ENCODE measurements at places on chromosomes 4 and X. TPM values are rescaled to one million over a fixed set of nuclear protein-coding genes. Genes with fewer than 3 reads are reported as not detected.

DNA sequence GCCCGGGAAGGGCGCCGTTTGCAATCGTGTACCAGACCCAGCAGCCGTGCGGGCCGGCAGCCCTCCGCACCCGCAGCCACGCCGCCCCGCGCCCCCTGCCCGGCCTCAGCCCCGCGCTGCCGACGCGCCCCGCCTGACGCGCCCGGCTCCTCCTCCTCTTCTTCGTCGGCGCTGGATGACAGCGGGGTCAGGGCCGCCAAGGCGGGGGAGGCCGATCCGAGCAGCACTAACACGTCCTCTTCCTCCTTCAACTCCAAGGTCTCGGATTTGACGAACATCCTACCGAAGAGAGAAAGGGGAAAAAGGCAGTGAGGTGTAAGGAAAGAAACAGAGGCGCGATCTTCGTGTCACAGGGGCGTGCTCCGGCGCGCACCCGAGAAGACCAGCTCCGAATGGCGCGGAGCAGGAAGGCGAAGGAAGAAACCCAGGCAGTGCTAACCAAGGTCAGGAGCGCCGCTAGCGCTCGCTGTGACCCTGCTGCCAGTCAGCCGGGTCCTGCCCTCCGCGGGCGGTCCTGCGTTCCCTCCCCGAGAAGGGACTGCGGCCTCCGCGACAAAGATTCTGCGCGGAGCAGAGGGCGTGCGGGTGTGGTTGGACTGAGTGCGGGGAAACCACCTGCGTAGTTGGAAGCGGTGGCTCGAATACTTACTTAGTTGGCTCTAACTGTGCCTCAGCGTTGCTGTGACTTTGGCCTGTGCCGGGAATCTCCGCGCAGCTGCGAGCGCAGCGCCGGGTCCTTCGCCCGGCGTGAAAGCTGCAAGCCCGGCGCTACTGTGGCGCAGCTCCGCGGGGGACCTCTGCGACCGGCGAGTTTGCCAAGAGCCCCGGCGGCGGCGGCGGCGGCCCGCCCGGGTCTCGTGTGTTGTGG lies 548 bp downstream of the NEUROG2 start:
- DNase-seq = no peak

DNA sequence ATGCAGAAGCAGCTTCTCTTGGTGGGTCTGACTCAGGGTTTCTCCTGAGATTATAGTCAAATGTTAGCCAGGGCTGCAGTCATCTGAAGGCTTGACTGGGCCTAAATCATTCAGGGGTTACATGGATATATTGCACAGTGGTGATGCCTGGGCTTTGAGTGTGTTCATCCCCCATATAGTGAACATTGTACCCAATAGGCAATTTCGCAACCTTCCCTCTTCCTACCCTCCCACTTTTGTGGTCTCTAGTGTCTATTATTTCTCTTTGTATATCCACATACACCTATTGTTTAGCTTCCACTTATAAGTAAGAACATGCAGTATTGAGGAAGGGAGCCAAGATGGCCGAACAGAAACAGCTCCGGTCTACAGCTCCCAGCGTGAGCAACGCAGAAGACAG lies 90.3 kb upstream of the CAMK2D start:
- no peak for DNase-seq

CXXC4 gene
- total RNA-seq = under 0.01 TPM

DNA sequence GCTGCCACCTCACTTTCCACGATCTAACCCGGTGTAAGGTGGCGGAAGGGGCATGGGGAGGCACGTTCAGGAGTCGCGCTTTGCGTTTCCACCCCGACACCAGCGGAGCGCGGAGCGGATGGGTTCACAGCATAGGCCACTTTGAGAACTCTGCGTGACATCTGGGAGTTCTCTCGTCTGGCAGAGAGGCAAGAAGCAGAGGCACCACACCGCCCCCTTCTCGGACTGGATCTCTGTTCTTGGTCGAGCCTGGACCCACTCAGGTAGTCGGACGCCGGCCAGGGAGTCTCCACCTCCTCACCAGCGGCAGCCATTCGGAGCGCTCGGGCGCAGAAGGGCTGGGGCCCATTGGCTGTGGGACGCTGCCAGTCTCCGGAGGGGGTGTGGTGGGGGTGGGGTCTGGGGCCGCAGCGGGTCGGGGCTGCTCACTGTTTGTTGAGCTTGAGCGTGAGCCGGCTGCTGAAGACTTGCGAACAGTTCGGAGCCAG lies at the start of gene DACH2:
Gene DACH2 (plus strand): TSS at position 428 of the 488 bp plus-strand sequence.
- peak; percentile 68 for DNase-seq

DNA sequence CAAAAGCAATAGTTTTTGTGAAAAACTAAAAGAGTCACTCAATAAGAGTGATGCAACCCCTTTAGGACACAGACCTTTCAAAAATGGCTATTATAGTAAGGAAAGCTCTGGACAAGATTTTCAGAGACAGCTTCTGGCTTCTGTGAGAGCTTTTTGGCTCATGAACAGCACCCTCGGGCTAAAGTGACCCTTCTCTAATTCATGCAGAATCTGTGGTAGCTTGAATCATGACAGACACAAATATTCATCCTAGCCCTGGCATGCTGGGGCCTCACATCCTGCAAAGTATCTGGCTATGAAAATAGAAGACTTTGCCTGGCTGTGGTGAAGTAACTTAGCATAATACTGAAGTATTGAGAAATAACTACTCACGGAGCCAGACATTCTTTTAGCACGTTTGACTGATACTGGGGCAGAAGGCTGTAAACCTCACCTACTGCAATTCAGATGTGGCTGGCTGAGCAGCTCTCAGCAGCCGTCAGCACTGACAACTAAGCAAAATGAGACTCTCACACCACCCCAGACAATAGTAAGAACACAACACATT lies 327.3 kb downstream of the MAPK10 start:
- no peak for DNase-seq

GRCh38 chr4:68401231-68401630 lies 46.0 kb upstream of the TMPRSS11E start:
- DNase-seq = no peak

- peak; percentile 60 for DNase-seq
These were observed 8.5 kb downstream of the OGT start for GRCh38 chrX:71541210-71542022.

Measured in dermis microvascular lymphatic vessel endothelial cell (primary cell).